Activated CD8-positive, alpha-beta T cell treated with anti-CD3 and anti-CD28 coated beads for 36 hours (primary cell): ENCODE measurements at places on chromosomes 4 and X.

- no peak for DNase-seq
Observed at GRCh38 chrX:121106484-121107235, 59.2 kb downstream of the GLUD2 start.

DNA sequence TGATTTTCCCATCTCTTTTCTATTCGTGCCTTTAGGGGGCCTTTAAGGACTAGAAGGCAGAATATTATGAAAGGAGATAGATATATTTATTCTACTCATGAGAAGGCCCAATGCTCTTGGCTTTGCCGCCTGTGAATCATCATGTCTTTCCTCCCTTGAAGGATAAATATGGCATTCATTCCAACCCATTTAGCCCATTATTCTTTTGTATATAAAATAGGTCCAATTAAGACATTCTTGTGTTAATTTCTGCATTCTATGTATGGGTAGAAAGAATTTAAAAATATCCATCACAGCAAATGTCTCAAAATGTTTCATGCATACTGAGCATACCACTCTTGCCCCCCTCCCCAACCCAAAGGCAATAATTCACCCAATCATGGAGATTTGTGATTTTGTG is 115.1 kb downstream of the AFF2 start:
- DNase-seq, result no peak

DNA sequence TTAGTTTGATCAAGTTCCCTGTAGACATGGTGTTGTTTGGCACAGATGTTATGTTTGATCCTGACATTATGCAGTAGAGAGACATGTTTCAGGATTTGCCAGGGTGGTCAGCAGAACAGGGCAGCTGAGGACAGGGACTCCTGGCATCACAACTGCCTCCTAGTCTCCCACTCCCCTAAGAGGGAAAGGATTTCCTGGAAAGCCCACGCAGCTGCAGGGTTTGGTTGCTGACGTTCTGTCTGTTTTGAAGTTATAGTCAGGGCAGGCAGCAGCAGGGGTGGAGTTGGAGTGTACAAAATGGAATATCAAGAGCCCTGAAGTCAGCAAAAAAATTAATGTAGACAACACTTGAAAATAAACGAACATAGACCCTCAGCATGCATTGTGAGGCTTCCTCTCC is 125.4 kb downstream of the CPE start:
- DNase-seq, result no peak

DNA sequence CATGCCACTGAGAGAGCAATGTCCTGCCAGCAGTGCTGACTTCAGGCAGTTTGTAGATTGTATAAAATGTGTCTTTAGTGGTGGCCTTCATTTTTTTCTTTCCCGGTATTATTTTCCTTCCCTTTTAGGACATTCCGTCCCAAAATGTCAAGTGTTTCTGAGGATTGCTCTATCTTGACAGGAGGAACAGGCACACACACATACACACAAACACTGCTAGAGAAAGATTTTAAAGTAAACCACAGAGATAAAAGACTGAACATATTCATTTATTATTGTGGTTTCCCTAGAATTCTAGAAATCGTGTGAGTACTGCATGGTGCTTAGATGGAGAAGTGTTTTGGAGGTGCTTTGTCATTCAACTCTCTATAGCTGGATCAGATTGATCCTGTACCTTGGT is 111.9 kb downstream of the GABRB1 start:
- no peak for DNase-seq

GRCh38 chr4:120132935-120133334 is 66.3 kb upstream of the MAD2L1 start:
- no peak for DNase-seq

DNA sequence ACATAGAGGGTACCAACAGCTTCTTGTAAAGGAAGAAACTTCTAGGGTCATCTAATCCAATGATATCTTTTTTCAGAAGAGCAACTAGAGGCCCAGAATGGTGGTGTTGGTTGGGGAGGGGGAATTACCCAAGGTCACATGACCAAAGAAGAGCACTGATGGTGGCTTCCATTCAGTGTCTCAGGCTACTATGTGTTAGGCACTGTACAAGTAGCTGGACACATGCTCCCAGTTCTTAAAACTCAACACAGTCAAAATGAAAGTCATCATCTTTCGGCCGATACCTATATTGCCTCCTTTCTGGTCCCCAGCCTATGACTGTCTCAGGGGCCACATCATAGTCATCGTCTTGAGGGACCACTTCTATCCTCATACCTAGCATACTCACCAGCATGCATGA is 88.1 kb downstream of the ARHGAP6 start:
- no peak for DNase-seq

DNA sequence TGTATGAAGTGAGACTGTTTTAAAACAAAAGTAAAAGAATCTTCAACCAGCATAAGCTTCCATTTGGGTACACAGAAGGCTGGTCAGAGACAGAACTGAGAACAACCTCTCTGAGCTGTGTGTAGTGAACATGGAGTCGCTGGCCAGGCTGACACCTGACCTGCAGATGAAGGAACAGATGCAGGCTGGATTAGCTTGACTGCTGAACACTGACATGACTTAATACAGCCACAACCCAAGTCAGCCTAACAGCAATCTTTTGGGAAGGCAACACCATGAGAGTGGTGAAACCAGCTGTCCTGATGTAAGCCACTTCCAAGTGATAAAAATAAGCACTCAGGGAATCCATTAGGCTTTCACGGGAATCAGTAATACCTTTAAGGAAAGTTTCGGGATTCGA is 10.1 kb downstream of the SCARB2 start:
- DNase-seq, result no peak

- no peak for DNase-seq
Observed at GRCh38 chr4:86414686-86415085, 54.8 kb upstream of the MAPK10 start.

DNA sequence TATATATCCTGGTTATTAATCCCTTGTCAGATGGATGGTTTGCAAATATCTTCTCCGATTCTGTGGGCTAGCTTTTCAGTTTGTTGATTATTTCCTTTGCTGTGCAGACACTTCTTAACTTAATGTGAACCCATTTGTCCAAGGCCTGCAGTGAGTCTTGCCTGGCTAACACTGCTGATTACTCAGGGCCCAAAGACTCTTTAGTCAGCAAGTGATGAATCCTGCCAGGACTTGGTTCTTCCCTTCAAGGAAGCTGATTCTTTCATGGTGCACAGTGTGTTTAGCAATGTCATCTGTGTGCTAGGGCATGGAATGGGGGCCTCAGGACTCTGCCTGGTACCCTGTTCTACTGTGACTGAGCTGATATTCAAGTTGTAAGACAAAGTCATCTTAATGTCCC is 81.8 kb upstream of the TEX13A start:
- no peak for DNase-seq

- DNase-seq, result no peak
Observed at GRCh38 chr4:106291678-106292077, 24.3 kb downstream of the TBCK start.

GRCh38 chr4:38800961-38801450 is 3.6 kb downstream of the TLR1 start:
- DNase-seq, result no peak

DNA sequence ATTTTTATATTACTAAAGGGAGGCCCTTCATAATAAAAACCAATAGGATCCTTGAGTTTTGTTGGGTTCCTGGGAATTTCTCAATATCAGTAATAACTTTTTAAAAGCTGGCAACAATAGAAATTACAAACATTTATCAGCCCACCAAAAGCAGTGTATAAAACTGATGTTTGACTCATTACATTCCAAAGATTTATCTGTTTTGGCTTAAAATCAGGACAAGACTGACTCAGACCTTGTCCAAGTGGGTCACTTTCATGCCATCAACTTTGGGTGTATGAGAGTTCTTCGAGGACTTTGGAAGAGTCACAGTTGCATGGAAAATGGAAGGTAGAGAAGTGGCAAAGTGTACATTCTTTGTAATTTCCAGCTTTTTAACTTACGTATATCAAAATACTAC is 102.8 kb downstream of the FRMPD4 start:
- no peak for DNase-seq

DNA sequence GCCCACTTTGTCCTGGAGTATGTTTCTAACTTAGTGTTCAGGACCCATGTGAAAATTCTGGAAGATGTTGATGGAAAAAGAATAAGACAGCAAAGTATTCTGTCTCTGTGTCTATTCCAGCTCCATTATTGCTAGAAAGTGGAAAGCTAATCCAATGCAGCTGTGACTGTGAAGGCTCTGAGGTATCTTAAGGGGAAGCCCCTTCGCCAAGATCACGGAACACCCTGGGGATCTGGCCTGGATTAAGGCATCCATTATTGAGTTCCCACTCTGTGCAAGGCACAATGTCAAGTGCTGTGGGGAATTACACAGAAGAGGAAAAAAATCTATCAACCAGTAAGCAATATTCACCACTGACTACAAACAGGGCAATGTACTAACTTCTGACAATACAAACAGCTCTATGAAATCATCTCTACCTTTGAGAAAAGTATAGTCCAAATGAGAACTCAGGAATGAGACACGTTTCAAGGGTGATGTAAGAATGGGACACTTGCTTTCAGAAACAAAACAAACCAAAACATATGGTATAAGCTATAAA is 222.1 kb downstream of the LDB2 start:
- no peak for DNase-seq

DNA sequence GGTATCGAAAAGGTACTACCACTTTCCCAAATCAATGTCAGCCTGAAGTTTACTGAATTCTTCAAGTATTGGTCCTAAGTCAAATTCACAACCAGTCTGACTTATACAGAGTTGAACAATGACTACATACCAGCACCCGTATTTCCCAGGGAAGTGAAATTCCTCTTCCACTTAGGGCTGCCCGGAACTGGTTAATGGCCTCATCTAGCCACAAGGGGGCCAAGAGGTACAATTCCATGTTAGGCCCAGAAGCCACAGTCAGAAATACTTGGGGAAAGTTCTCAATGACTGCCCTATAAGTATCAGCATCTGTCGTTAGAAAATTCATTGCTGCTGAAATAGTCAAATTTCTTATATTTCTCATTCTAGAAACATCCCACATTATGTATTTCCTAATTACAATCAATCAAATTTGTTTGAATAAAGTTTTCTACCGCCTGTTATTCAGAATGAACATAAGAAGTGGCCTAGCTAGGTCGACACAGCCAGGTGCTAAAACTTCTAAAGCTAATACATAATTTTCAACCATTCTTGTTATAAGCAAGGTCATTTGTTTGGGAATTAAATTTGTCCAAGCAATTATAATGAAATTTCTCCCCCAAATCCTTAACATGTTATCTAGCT is 5.6 kb upstream of the PCDH7 start:
- peak; percentile 4 for DNase-seq

DNA sequence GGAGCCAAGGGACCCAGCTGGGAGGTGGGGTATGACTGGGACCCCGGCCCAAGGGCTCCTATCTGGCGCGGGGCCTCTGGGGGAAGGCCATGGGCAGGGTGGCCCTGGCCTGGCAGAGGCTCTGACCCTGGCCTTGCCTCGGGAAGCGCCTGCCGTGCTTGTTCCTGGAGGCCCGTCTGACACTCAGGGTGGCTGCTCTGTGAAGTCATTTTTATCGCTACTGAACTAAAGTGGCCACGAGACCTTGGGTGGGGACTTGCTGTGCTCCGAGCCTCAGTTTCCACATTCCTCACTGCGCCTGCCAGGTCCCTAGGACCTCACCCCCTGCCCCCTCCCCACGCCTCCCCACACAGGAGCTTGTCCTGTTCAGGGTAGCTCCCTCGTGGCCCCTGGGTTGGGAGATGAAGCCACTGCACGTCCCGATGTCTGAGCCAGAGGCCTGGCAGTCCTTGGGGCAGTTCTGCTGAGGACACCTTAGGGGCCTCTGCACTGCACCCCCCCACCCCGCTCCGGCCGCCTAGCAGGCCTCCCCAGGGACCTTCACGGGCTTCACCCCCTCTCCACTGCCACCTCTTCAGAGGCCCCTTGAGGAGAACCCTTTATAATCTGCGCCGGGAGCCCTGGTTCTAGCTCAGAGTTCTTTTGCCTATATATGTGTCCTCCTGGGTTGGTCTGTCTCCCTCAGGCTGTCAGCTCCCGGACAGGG is 639 bp upstream of the SORCS2 start:
- no peak for DNase-seq

DNA sequence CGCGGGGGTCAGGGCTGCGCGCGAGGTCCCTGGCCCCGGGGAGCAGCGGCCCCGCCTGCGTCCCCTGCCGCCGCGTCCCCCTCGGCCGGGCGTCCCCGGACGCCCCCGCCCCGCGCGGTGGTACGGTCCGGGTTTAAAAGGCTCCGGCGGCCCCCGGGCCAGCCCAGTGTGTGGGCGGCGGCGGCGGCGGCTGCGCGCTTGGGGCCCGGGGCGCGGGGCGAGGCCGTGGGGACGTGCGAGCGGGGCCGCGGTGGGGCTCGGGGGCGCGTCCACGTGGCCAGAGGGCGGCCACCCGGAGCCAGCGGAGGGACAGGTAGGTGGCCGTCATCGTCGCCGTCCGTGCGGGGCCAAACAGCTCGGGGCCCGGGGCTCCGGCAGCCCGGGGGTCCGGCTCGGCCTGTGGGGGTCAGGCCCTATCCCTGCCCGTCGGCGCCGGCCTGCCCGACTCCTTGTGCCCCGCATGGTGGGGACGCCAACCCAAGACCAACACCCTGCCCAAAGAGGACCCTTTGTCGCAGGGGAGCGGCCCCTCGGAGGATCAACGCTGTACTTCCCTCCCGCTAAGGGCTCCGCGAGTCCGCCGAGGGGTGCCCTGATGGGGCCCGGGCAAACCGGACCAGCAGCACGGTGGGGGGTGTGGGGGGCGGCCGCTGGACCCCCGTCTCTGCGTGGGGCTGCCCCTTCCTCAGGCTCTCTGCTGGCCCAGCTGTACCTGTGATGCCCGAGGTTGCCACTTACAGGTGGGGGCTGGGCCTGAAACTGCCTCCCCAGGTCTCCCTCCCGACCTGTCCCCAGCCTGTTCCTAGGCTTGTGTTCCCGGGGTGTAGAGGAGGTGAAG is at the start of gene PLXNA3:
Gene PLXNA3, plus strand, starts transcription at position 166 of the 838 bp plus-strand sequence. CDS start 1,903 bp downstream, outside the sequence.
- DNase-seq, result peak; percentile 59

DNA sequence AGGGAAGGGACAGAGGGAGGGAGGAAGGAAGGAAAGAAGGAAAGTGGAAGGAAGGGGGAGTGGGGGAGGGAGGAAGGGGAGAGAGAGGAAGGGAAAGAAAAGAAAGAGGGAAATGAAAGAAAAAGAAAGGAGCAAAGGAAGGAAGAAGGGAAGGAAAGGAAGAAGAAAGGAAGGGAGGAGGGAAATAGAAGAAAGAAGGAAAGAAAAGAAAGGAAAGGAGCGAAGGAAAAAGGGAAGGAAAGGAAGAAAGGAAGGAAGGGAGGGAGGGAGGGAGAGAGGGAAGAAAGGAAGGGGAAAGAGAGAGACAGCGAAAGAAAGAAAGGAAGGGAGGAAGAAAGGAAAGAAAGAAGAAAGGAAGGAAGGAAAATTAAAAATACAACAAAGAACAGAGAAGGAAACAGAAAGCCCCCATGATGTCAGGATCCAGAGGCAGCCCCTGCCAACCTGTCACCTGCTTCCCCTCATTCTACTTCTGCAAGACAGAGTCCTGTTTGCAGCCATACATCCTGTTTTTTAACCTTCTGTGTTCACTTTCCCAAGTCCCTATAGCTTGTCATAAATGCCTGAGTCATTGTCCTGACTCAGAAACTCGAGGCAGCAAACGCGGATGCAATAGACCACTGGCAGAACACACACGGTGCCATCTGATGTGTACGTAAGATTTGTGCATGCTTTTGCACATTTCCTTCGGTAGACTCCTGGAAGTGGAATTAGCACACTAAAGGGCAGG is 77.0 kb upstream of the C4orf50 start:
- DNase-seq, result no peak

- DNase-seq, result no peak
Observed at GRCh38 chr4:62517716-62518115, 1317.6 kb downstream of the ADGRL3 start.
